ENCODE measurements at places on chromosomes 6 and 20.

DNA sequence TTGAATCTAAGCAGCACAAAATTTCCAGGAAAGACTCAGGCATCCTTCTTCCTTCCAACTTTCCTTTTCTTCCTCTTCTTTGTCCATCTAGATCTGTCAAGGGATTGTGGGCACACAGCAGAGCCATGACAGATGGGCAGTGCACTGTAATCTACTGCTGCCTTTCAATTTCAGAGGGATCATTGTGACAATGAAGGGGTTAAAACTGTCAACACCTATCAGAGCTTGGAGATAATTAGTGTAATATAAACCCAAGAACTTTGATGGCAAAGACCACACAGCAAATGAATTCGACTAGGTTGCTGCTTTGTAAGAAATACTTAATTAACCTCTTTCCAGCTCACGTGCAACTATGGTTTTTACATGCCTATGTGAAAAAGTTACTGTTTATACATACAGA lies 55.0 kb downstream of the SAMD5 start:
- DNase-seq: no peak
- H3K27ac ChIP-seq: no peak overlapping the region
- H3K27me3 ChIP-seq: no peaks in the 10 kb centered on the region
- no peak overlapping the region for H3K4me3 ChIP-seq
- H3K36me3 ChIP-seq: no peaks in the 10 kb centered on the region

GRCh38 chr6:98875375-98875774 lies 41.0 kb downstream of the POU3F2 start:
- peaks cover 20% of the 10 kb centered on the region for H3K36me3 ChIP-seq
- no peak for DNase-seq
- H3K4me3 ChIP-seq: no peak overlapping the region
- H3K27me3 ChIP-seq: no peaks in the 10 kb centered on the region
- no peak overlapping the region for H3K27ac ChIP-seq

DNA sequence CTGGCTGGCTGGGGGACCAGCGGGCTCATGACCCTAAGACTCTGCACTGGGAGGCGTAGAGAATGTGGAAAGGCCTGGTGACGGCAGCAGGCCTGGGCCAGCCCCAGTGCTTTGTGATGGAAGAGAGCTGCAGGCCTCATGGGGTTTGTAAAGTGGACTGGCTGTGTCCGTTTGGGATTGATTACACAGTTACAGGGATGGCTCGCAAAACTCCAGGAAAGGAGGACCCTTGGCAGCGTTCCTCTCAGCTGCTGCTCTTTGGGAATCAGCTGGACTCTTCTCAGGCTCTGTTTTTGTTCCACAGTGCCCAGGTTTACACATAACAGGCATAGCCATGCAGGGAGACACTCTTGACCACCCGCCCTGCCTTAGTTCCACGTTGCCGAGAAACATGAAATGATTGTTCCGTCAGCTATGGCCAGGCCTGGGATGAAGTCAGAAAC lies 89.0 kb downstream of the SLX4IP start:
- no peak for DNase-seq
- no peak overlapping the region for H3K4me3 ChIP-seq
- H3K27me3 ChIP-seq: no peaks in the 10 kb centered on the region
- H3K36me3 ChIP-seq: peaks cover 6% of the 10 kb centered on the region

GRCh38 chr6:120198033-120198432 lies 848.5 kb upstream of the MAN1A1 start:
- DNase-seq: no peak
- H3K36me3 ChIP-seq: no peaks in the 10 kb centered on the region
- no peaks in the 10 kb centered on the region for H3K27me3 ChIP-seq
- H3K4me1 ChIP-seq: no peaks in the 10 kb centered on the region
- no peak overlapping the region for H3K4me3 ChIP-seq

GRCh38 chr6:14873781-14874441 lies 372.0 kb upstream of the JARID2 start:
- peaks cover 3% of the 10 kb centered on the region for H3K36me3 ChIP-seq
- H3K27me3 ChIP-seq: no peaks in the 10 kb centered on the region
- DNase-seq: no peak

GRCh38 chr6:91569071-91569470 lies 982.2 kb upstream of the MAP3K7 start:
- H3K27ac ChIP-seq: no peak overlapping the region
- H3K27me3 ChIP-seq: no peaks in the 10 kb centered on the region
- DNase-seq: no peak
- no peaks in the 10 kb centered on the region for H3K4me1 ChIP-seq
- no peaks in the 10 kb centered on the region for H3K36me3 ChIP-seq
- H3K4me3 ChIP-seq: no peak overlapping the region

GRCh38 chr20:32993496-32994050 lies 10.7 kb downstream of the SUN5 start:
- H3K36me3 ChIP-seq: peaks cover 9% of the 10 kb centered on the region
- H3K27ac ChIP-seq: no peak overlapping the region
- H3K4me1 ChIP-seq: peaks cover 13% of the 10 kb centered on the region
- no peak for DNase-seq
- no peak overlapping the region for H3K4me3 ChIP-seq

GRCh38 chr6:71727632-71728294 lies 158.6 kb upstream of the RIMS1 start:
- H3K36me3 ChIP-seq: no peaks in the 10 kb centered on the region
- no peak for DNase-seq
- no peaks in the 10 kb centered on the region for H3K27me3 ChIP-seq
- H3K4me3 ChIP-seq: no peak overlapping the region

- H3K27ac ChIP-seq: no peak overlapping the region
- no peaks in the 10 kb centered on the region for H3K36me3 ChIP-seq
- peak overlapping the region; percentile 34 for H3K4me3 ChIP-seq
- H3K4me1 ChIP-seq: peaks cover 14% of the 10 kb centered on the region
- no peak for DNase-seq
These were observed 891 bp downstream of the RIPPLY2 start for GRCh38 chr6:83854001-83854501.

DNA sequence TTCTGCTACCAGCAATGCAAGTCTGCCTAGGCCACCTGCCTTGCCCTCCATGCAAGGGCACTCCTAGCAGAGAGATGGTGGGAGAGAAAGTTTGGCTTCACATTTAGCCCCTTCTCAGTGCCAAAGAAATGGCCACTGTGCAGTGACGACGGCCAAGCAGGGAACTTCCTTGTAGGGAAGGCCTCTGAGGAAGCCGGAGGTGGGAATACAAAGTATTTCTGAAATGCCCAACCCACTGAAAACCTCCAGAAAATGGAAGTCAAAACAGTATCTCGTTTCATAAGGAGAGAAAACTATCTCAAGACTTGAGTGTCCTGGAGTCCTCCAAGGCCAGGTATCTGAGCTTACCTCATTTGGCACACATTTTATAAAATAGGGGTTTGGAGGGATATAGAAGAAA lies 42.7 kb downstream of the JAG1 start:
- no peak for DNase-seq
- H3K4me3 ChIP-seq: no peak overlapping the region
- H3K4me1 ChIP-seq: no peaks in the 10 kb centered on the region

DNA sequence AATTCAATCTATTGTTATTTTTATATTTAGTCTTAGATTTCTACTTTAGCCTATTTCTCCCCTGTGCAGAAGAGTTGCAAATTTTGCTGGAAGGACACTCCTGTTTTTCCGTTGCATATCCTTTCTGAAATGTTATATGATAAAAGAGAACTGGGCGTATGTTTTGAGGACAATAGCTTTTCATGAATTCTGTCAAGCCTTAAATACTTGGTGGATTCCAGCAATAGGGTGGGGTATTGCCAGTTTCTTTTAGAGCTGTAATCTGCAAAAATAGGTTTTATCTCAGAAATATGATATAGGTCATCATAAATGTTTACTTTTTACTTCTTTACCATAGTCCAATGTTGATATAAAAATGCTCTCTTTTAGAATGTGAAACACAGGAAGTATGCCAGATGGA lies 42.0 kb downstream of the VTA1 start:
- H3K27me3 ChIP-seq: no peaks in the 10 kb centered on the region
- no peak for DNase-seq
- H3K4me3 ChIP-seq: no peak overlapping the region
- H3K36me3 ChIP-seq: peaks cover 10% of the 10 kb centered on the region

DNA sequence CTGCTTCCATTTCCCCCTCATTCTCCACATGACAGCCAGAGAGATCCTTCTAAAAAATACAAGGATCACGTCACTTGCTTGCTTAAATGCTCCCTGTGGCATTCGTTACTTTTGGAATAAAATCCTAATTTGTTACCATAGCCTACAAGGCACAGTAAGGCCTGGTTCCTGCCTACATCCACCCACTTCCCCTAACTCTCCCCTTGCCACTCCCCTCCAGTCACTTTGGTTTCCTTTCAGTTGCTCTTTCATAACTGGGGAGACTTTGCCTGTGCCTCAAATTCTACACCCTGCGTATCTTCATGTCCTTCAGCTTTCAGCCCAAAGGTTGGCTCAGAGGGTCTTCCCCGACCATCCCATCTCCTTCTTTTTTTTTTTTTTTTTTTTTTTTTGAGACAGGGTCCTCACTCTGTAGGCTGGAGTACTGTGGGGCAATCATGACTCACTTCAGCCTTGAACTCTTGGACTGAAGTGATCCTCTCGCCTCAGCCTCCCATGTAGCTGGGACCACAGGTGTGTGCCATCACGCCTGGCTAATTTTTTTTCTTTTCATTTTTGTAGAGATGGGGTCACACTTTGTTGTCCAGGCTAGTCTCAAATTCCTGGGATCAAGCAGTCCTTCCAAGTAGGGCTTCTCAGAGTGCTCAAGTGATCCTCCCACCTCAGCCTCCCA lies 12.5 kb downstream of the ID1 start:
- H3K36me3 ChIP-seq: no peaks in the 10 kb centered on the region
- no peak for DNase-seq
- peaks cover 7% of the 10 kb centered on the region for H3K4me1 ChIP-seq
- no peak overlapping the region for H3K4me3 ChIP-seq

GRCh38 chr6:95601133-95601532 lies 23.8 kb downstream of the MANEA start:
- peaks cover 8% of the 10 kb centered on the region for H3K4me1 ChIP-seq
- no peak for DNase-seq
- no peak overlapping the region for H3K4me3 ChIP-seq
- H3K27ac ChIP-seq: no peak overlapping the region
- no peaks in the 10 kb centered on the region for H3K27me3 ChIP-seq

GRCh38 chr6:111184827-111185532 lies 97.7 kb downstream of the SLC16A10 start:
- H3K36me3 ChIP-seq: peaks cover 4% of the 10 kb centered on the region
- no peak overlapping the region for H3K27ac ChIP-seq
- H3K27me3 ChIP-seq: no peaks in the 10 kb centered on the region
- no peak overlapping the region for H3K4me3 ChIP-seq

DNA sequence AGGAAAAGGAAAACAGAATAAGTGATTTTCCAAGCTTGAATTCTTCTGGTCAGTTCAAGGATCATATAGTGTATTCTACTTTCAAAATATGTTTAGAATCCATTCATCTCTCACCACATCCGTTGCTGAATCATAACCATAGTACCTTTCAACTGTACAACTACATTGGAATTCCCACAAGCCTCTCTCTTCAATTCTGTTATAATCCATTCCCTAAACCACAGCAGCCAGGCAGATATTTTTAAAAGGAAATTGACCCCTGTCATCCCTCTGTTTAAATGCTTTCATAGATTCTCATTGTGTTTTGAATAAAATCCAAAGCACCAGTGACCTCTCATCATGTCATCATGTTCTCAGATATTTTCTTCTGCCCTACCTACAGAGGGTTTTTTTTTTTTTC lies 412.7 kb downstream of the GRIK2 start:
- H3K27ac ChIP-seq: no peak overlapping the region
- no peak overlapping the region for H3K4me3 ChIP-seq
- no peaks in the 10 kb centered on the region for H3K36me3 ChIP-seq
- DNase-seq: no peak
- H3K27me3 ChIP-seq: no peaks in the 10 kb centered on the region

GRCh38 chr20:43941476-43942200 lies 27.0 kb downstream of the TOX2 start:
- peaks cover 46% of the 10 kb centered on the region for H3K27me3 ChIP-seq
- H3K36me3 ChIP-seq: no peaks in the 10 kb centered on the region
- no peak for DNase-seq
- peak overlapping the region; percentile 23 for H3K4me3 ChIP-seq
- peaks cover 53% of the 10 kb centered on the region for H3K4me1 ChIP-seq

GRCh38 chr6:100176951-100177710 lies 183.1 kb upstream of the MCHR2 start:
- DNase-seq: no peak
- H3K27me3 ChIP-seq: peaks cover under 1% of the 10 kb centered on the region
- no peak overlapping the region for H3K4me3 ChIP-seq
- H3K4me1 ChIP-seq: no peaks in the 10 kb centered on the region
- no peak overlapping the region for H3K27ac ChIP-seq

- no peaks in the 10 kb centered on the region for H3K36me3 ChIP-seq
- DNase-seq: no peak
- H3K4me3 ChIP-seq: no peak overlapping the region
- peaks cover 23% of the 10 kb centered on the region for H3K27me3 ChIP-seq
- peaks cover 8% of the 10 kb centered on the region for H3K4me1 ChIP-seq
These were observed 1.9 kb upstream of the SFT2D1 start for GRCh38 chr6:166344240-166344639.

Data from activated CD8-positive, alpha-beta T cell treated with anti-CD3 and anti-CD28 coated beads, Interleukin-2, amount 10 ng/mL, durations not matched to agents 7 days and 5 days (primary cell).